Glomerular endothelial cell (primary cell): ENCODE measurements at places on chromosomes 6 and 20. TPM values are rescaled to one million over a fixed set of nuclear protein-coding genes. Genes with fewer than 3 reads are reported as not detected.

PRR18 gene
- total RNA-seq = not detected in 2 replicates

DNPH1 gene
- total RNA-seq = 87.5 and 133 TPM in 2 replicates

CPXM1 gene
- 4.3 and 12.5 TPM in 2 replicates for total RNA-seq

PNPLA1 gene
- total RNA-seq = not detected in 2 replicates

OGFR gene
- 72.3 and 79.7 TPM in 2 replicates for total RNA-seq

SNX21 gene
- 24.7 and 26.3 TPM in 2 replicates for total RNA-seq

MLIP gene
- total RNA-seq = 0.58 and 2.9 TPM in 2 replicates

TSBP1 gene
- not detected in 2 replicates for total RNA-seq

OPN5 gene
- not detected in 2 replicates for total RNA-seq

RCAN2 gene
- total RNA-seq = 5.7 and 10.0 TPM in 2 replicates

ZNF334 gene
- total RNA-seq = 0.73 and 1.1 TPM in 2 replicates

BPIFA1 gene
- not detected in 2 replicates for total RNA-seq

COX4I2 gene
- not detected in 2 replicates for total RNA-seq

FUCA2 gene
- 52.1 and 74.3 TPM in 2 replicates for total RNA-seq

KHDC1L gene
- total RNA-seq = not detected in 2 replicates

POU5F1 gene
- not detected in 2 replicates for total RNA-seq

CCN5 gene
- not detected in 2 replicates for total RNA-seq

GRM1 gene
- 0.05 and 0.06 TPM in 2 replicates for total RNA-seq

ASF1A gene
- total RNA-seq = 11.6 and 14.1 TPM in 2 replicates

COL9A3 gene
- 1.3 and 1.8 TPM in 2 replicates for total RNA-seq

VWA7 gene
- total RNA-seq = 0.34 and 0.58 TPM in 2 replicates

SAMD5 gene
- total RNA-seq = 4.6 and 9.0 TPM in 2 replicates

PCED1A gene
- total RNA-seq = 13.4 and 22.7 TPM in 2 replicates

EYS gene
- total RNA-seq = 0.41 TPM in 1 of 2 replicates, not detected in the other

SEL1L2 gene
- not detected in 2 replicates for total RNA-seq

FOXF2 gene
- total RNA-seq = not detected in 2 replicates

TRIM38 gene
- 10.1 and 12.3 TPM in 2 replicates for total RNA-seq

ACTL10 gene
- 1.4 and 4.0 TPM in 2 replicates for total RNA-seq

KCNQ5 gene
- total RNA-seq = 1.1 and 1.6 TPM in 2 replicates

TREML2 gene
- not detected in 2 replicates for total RNA-seq

DEFB132 gene
- not detected in 2 replicates for total RNA-seq
